ENCODE measurements at places on chromosomes 4 and X.
A peak's percentile ranks its signal among the peaks of the same experiment; 100 is the strongest.

DNA sequence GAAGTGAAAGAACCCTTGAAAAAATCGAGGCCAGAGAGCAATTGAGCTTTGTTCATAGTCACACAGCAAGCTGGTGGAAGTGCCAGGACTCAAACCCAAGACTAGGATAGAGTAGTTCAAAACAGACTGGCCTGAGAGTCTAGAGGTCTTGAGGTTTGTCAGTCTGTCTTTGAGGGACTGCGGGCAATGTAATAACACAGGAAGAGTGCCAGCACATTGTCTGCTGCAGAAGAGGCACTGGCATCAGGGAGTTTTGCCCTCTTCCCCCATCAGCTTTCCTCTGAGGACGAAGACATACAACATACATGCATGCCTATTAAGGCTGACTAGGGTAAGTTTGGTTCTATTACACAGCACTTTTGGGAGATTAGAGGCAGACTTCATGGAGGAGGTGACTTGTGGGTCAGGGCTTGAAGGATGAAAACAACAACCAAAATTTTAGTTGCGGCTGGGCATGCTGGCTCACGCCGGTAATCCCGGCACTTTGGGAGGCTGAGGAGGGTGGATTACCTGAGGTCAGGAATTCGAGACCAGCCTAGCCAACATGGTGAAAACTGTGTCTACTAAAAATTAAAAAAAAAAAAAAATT is 64.1 kb upstream of the LAS1L start:
- no peak for DNase-seq

DNA sequence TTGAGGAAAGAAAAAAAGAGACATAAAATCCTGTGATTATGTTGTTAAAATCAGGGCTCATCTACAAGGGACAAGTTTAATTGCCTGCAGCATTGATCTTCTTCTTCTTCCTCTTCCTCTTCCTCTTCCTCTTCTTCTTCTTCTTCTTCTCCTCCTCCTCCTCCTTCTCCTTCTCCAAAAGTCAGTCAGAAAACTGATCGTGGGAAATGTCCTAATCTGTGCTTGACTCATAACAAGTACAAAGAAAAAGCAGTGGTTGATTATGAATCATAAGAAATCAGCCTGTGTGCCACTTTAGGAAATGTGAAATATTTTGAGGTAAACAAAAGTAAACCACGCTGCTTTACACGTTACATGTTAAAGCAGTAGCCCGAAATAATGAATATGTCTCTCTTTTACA is 2.7 kb upstream of the ATP10D start:
- DNase-seq = no peak

DNA sequence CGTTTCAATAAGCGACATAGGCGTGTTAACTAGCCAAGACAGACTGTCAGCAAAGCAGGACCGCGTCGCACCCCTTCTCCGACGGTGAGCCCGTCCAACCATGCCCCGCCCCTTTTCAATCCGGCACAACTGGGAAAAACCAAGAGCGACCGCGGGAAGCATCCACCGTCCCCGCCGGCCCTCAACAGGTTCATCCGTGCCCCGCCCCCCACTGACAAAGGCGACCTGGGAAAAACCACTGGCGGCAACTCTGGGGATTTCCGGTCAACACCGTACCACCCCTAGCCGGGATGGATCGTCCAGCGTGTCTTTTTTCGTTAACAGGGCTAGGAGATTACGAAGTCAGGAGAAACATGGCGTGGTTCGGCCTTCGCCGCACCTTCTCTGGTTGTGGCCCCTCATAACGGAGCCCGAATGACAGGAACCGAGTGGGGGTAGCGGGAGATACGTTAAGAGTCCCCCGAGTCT is 377 bp downstream of the TIMM17B start:
- peak; percentile 89 for DNase-seq

DNA sequence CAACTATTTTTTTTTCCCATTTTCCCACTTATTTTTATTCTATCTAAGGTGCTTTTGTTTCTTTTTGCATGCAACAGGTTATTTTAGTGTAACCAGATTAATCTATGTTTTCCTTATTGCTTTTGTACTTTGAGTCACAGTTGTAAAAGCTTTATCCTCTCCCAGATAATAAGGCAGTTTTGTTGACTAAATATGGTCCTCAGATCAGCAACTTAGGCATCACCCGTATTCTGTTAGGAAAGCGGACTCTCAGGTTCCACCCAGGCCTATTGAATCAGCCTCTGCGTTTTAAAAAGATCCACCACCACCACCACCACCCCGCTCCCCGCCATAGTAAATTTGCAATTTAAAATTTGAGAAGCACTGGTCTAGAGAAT is 58.6 kb upstream of the USP9X start:
- DNase-seq = no peak

DNA sequence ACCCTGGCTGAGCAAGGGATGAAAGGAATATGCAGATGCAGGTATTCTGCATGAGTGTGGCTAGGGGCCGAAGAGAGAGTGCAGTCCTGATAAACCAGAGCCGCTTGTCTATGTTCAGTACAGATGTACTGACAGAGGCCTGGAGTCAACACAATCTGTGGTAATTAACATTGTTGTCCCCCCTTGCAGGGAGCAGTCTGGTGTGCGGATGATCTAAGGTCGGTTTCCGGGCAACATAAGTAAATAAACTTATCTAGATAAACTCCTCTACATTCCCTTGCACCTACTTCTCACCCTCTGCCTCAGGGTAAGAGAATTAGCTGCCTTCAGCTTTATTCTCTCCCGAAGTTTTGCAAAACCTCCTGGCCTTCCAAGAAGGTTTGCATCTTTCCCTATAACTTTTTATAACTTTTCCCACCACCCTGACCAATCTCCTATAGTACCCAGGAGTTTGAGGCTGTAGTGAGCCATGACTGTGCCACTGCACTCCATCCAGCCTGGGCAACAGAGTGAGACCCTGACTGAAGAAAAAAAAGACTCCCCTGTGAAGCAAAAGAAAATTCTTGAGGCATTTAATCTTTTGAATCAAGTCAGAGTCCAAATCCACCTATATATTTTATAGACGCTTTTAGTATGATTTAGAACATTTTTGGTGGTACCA is 26.6 kb downstream of the SNX25 start:
- DNase-seq = no peak

DNA sequence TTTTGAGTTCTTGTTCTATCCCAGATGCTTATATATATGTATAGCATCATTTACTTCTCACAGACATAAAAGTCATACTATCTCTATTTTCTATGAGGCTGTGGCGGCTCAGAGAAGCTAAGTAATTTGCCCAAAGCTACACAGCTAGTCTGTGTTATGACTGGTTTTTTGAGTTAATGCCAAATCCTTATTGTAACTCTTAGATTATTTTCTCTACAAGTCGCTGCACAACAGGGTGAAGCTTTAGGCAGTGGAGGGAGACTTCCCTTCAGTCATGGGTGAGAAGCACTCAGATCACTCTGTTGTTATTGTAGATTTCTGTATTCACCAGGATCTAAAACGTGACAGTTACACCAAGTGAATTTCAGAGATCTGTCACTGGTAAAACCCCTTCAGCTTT is 48.1 kb downstream of the WWC2 start:
- no peak for DNase-seq

Data from hematopoietic multipotent progenitor cell treated with erythropoietin and hydrocortisone succinate and interleukin-3 and kit ligand, for 17 days (in vitro differentiated cells).